H7 (cell line): ENCODE measurements at places on chromosomes 4 and X. TPM values are rescaled to one million over a fixed set of nuclear protein-coding genes. Genes with fewer than 3 reads are reported as not detected.

GRCh38 chrX:1167466-1167865, 45.0 kb downstream of the CRLF2 start:
- no peak for DNase-seq

The PAGE2 gene
- not detected in 2 replicates for total RNA-seq

DNA sequence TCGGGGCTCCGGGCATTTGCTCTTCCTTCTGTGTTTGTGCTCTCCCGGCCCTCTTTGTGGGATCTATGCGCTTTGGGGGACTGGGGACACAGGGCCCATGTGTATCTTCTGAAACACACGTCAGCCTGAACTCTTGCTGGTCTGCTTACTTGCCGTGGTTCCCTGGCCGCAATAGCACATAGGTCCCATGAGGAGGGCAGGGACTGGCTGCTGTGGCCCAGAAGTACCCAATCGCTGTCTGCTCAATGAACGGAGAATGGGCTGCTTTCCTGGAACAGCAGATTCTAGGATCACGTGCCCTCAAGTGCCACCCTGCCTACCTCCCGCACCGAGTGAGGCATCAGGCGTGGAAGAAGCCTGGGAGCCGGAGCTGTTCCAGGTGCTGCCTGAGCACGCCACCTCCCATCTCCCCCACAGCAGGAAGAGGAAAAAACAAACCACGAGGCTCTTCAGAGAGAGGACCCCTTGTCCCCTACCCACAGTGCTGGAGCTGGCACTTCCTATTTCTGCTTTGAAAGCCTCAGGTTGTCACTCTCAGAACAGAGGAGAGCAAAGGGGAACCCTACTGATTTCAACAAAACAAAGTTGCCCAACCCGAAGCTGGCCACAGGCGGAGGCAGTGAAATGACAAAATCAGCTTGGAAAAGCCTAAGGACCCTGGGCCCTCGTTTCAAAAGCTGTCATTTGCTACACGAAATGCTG, 3.8 kb downstream of the G6PD start:
- no peak for DNase-seq

The WDR44 gene
- 38.1 and 58.1 TPM in 2 replicates for total RNA-seq

GRCh38 chrX:44596277-44596676, 53.6 kb upstream of the FUNDC1 start:
- DNase-seq = no peak

DNA sequence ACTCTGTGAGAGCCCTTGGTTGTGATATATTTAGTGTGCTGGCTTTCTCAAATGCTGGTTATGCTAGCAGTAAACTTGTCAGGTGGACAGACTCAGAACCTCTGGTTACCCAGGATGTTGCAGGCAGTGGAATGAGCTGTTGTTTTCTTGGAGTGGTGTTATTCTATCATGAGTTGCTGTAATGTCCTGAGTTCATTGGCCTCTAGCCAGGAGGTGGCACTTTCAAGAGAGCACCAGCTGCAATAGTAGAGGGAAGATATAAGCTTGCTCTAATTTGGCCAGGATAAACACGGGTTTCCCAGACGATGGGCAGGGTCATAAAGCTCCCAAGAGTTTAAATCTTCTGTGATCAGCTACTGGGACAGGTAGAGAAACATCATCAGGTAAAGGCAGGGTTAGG, 95.0 kb upstream of the UBQLN2 start:
- DNase-seq = no peak

The ADH1C gene
- total RNA-seq = not detected in 2 replicates

The LIMCH1 gene
- total RNA-seq = 0.76 and 0.85 TPM in 2 replicates

The CXCR3 gene
- not detected in 2 replicates for total RNA-seq

The ARMCX1 gene
- total RNA-seq = 27.0 and 33.0 TPM in 2 replicates

The BTK gene
- 0.07 and 0.11 TPM in 2 replicates for total RNA-seq

DNA sequence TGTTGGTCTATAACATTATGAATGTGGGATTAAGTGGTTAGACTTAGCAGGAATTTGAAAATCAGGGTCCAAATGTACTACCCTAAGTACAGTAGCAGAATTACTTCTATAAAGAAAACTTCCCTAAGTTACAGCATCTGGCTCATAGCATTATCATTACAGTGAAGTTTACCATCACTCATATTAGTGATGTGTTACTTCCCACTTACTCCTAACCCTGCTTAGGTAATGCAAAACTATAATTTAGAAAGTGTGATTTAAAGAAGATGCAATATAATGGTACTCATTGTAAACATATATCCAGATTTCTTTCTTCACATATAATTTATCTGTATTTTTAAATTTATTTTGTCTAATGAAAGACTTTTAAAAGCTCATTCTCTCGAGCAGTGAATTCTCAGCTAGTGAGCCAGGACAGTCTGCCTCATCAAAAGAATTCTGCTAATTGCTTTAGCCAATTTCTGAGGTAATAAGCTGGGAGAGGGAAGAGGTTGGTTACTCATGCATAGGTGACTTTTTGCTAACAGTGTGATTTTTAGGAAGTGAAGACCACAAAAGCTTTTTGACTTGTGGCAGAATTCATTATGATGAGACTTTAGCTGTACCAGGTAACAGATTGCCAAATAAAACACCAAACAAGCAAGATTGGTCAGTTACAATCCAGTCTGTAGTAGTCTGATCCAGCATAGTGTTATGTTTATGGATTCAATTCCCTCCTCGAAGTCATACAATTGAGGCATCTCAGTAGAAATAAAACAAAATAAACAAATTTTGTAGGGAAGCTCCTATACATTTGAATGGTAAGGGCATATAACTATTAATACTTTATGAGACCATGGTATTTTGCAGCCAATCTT, 21.0 kb downstream of the PLS3 start:
- no peak for DNase-seq

DNA sequence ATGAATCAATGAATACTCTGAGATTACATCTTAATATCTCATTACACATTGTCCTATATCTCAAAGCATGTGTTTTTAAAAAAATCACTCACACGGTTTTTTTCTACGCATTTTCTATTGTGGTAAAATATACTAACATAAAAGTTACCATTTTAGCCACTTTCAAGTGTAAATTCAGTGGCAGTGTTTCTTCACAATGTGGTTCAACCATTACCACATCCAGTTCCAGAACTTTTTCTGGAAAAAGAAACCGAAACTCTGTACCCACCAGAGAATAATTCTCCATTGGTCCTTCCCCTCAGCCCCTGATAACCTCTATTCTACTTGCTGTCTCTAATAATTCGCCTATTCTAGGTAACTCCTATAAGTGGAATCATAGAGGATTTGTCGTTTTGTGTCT, 35.3 kb upstream of the ACSL1 start:
- no peak for DNase-seq

- DNase-seq = no peak
Measured at GRCh38 chr4:156815717-156816359, 155.8 kb downstream of the PDGFC start.

DNA sequence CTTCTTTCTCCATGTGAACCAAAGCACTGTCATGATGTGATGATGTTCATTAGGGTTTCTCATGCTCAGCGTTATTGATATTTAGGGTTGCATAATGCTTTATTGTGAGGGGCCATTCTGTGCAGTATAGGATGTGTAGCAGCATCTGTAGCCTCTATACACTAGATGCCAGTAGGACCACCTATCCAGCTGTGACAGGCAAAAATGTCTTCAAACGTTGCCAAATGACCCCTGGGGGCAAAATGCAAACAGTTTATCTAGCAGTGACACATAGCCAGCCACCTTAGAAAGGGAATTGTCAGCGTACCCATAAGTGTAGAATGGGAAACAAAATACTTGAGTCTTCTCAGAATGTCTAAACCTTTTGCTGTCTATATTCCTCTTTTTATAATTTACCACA, 18.8 kb downstream of the NFKB1 start:
- DNase-seq = no peak

- no peak for DNase-seq
Measured at GRCh38 chr4:122855353-122855890, 28.8 kb downstream of the FGF2 start.

The EMCN gene
- not detected in 2 replicates for total RNA-seq

GRCh38 chr4:148170408-148171365, 271.5 kb downstream of the NR3C2 start:
- DNase-seq = no peak

The ZNF732 gene
- not detected in 2 replicates for total RNA-seq

DNA sequence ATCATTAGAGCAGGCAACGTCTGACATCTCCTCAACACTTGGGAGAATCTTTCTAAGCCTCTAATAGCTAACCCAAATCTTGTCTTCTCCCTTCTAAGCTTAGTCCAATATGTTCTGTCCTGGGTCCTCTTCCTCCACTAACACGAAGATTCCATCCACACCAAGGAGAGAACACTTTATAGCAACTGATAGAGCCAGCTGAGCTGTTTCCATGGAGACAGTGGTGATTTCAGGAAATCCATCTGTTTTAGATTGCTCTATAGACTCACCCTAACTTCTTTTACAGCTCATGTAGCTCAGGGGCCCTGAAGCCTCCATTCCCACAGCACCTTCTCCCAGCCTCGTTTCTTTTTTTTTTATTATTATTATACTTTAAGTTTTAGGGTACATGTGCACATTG, 37.4 kb downstream of the SCD5 start:
- no peak for DNase-seq

GRCh38 chrX:153499876-153500275, 5.1 kb downstream of the BGN start:
- DNase-seq = no peak
